ENCODE measurements at places on chromosomes 3 and 15.

GRCh38 chr3:145326666-145327065 lies 834.3 kb downstream of the PLOD2 start:
- no peaks in the 10 kb centered on the region for H3K36me3 ChIP-seq
- no peak for DNase-seq
- H3K27ac ChIP-seq = no peak overlapping the region
- H3K4me1 ChIP-seq = no peaks in the 10 kb centered on the region

DNA sequence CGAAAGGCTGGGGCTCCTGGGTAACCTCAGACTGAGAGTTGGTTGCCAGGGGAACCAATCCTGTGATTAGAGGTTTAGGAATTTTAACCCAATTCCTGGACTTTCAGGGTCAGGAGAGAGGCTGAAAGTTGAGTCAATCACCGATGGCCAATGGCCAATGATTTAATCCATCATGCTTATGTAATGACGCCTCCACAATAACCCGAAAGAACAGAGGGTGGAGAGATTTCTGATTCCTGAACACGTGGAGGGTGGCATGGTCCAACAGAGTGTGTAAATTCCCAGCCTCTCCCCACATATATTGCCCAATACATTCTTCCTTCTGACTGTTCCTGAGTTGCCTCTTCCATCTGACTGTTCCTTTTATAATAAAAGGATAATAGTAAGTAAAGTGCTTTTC lies 137.2 kb upstream of the CBLB start:
- H3K36me3 ChIP-seq = peaks cover 19% of the 10 kb centered on the region
- DNase-seq = no peak
- H3K4me1 ChIP-seq = peaks cover 44% of the 10 kb centered on the region
- H3K27ac ChIP-seq = no peak overlapping the region

GRCh38 chr15:40769274-40770146 lies at the start of gene C15orf62:
C15orf62 (plus strand) TSS chr15:40769980; CDS start chr15:40770496, 516 bp downstream.
- peak; percentile 88 for DNase-seq
- peaks cover 49% of the 10 kb centered on the region for H3K4me1 ChIP-seq
- no peaks in the 10 kb centered on the region for H3K27me3 ChIP-seq
- peak within 1 kb of the TSS; percentile 92 for H3K27ac ChIP-seq
- peaks cover 9% of the 10 kb centered on the region for H3K36me3 ChIP-seq

GRCh38 chr3:99761415-99762165 lies 56.1 kb upstream of the CMSS1 start:
- no peaks in the 10 kb centered on the region for H3K36me3 ChIP-seq
- no peak for DNase-seq
- H3K4me1 ChIP-seq = no peaks in the 10 kb centered on the region
- H3K27me3 ChIP-seq = peaks cover 15% of the 10 kb centered on the region
- no peak overlapping the region for H3K4me3 ChIP-seq

DNA sequence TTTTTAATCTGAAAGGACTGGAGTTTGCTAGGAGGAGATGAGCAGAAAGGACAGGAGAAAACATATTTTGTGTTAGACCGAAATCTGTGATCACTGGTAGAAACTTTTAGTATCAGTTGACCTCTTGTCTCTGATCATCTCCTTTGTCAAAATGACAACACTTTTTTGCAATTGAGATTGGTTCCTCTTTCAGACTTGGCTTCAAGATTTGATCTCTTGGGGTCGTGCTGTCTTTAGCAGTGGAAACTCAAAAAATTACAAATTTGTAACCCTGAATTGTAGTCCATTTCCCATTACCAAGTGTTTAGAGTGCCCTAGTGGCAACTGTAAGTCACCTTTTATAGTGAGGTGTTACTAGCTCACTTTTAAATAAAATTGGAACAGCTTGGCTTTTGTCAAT lies 107.4 kb downstream of the KLHL25 start:
- DNase-seq = no peak
- peaks cover 25% of the 10 kb centered on the region for H3K36me3 ChIP-seq
- no peaks in the 10 kb centered on the region for H3K27me3 ChIP-seq

- H3K4me1 ChIP-seq = peaks cover 3% of the 10 kb centered on the region
- no peak for DNase-seq
- no peaks in the 10 kb centered on the region for H3K36me3 ChIP-seq
- H3K27me3 ChIP-seq = no peaks in the 10 kb centered on the region
- H3K27ac ChIP-seq = no peak overlapping the region
Observed at GRCh38 chr3:183390844-183391243, 37.6 kb downstream of the MCF2L2 start.

DNA sequence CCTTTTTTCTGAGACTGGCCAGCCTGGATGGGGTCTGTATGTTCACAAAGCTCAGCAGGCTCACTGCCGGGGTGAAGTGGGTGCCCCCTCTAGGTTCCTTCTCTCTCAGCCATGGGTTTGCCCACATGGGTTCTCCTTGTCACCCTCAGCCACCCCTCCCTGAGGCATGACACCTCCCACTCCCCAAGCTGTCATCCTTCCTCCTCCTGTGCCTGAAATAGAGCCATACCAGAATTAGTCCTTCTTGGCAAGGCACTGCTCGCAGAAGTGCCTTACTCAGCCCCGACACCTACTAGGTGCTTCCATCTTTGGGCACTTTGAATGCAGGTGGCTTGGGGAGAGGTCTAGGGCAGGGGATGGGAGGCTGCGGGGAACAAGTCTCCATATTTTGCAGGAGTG lies 62.9 kb upstream of the SEC13 start:
- no peak overlapping the region for H3K27ac ChIP-seq
- no peaks in the 10 kb centered on the region for H3K36me3 ChIP-seq
- H3K4me1 ChIP-seq = peaks cover 2% of the 10 kb centered on the region
- no peak overlapping the region for H3K4me3 ChIP-seq
- DNase-seq = no peak
- H3K27me3 ChIP-seq = peaks cover 5% of the 10 kb centered on the region

Measured in activated CD8-positive, alpha-beta T cell treated with anti-CD3 and anti-CD28 coated beads for 36 hours (primary cell).